NCI-H187 treated with DMSO at 0.1 percent for 48 hours (cell line): ENCODE measurements at places on chromosomes 1 and 21.

GRCh38 chr21:19830446-19830845 lies 1167.8 kb upstream of the NCAM2 start:
- no peak for DNase-seq

- no peak for DNase-seq
Measured at GRCh38 chr1:52904927-52905698, 16.4 kb downstream of the ECHDC2 start.

DNA sequence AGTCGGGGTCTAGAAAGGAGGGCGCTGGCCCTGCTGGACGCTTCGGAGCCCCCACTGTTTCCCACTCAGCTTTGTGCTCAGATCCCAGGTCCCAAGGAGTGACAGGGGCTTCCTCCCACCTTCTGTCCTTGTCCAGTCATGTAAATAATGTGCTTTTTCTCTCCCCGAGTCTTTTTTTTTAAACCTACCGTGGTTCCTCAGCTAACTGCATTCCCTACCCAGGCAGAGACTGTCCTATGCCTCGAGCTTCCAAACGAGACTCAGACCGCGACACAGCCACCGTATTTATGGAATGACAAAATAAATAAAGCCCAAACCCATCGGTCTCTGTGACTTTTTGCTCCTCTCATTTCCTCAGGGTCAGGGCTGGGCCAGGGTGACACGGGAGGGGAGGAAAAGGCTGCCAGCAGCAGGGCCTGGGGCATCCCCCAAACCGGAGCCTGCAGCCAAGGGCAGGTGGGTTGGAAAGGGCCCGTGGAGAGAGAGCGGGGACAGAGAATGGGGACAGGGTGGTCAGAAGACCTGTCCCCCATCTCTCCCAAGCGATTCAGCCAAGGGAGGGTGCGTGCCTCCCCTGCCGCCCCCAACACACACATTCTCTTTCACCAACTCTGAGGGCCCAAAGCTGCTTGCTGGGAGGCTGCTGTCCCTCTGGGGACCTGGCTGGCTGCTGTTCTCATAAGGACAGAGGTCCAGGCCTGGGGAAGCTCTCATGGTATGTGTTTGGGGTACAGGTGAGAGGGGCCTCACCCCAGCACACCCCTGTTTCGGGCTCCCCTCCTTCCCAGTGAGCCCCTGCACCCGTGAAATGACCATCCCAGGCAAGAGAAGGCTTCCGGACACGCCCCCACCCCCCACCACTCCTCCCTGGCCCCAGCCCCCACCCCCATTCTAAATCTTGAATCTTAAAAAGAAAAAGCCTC lies 55.4 kb downstream of the KCNAB2 start:
- DNase-seq = no peak

DNA sequence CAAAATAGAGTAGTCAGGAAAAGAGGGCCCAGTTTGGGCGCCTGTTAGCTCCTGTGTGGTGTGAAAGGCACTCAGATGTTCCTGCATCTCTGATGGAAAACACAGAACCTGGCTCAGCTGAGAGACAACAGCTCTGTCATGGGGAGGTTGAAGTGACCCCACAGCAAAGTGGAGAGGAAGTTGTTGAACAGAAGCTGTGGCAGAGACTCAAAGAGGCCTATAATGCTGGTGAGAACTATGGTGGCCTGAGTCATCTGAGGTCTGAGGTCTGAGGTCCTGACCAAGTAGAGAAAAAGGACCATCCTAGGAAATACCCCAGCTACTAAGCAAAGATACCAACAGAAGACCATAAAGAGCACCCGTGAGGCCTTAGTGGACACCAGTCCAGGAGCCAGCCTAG lies 45.6 kb upstream of the JAK1 start:
- DNase-seq = no peak

GRCh38 chr1:2611621-2612437 lies 21.0 kb downstream of the MMEL1 start:
- DNase-seq = no peak

- no peak for DNase-seq
Measured at GRCh38 chr1:54800899-54801759, at the start of gene TTC22. TSS of gene TTC22 (minus strand) at chr1:54801323. CDS start at chr1:54801163, 160 bp downstream.

- no peak for DNase-seq
Measured at GRCh38 chr21:17673261-17674020, 60.7 kb upstream of the BTG3 start.

DNA sequence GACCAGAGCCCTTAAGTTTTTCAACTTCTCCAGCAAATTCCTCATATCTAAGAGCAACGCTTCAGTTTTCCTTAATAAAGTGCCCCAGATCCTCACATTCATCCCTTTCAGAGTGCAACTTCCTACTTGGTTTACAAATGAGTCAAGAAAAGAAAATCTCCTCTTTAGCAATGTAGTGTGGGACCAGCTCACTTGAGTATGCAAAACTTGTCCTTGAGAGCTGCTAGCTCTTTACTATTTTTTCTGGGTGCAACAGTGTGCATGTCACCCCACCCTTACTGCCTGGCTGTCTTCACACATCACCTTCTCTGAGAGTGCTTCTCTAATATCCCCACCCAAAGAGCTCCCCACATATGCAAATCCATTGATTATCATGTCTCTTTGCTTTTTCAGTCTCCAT lies 203.1 kb upstream of the CAMK1G start:
- no peak for DNase-seq

DNA sequence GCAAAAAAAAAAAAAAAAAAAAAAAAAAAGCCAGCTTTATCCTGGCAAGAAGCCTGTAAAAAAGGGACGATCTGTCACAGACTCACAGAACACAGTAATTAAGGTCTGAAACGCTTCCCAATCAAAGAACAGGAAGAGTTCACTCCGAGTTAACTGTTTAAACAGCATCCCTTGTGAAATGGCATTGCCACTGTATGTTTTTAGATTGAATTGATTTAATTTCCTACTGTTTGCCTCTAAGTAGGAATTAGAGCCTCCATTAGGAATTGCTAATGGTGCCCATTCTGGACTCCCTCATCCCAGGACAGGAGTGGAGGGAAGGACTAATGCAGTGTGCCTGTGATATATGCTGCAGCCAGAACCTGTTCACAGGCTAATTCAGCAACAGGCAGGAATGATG lies 370.8 kb downstream of the RWDD3 start:
- DNase-seq = no peak

GRCh38 chr1:176884911-176885310 lies 279.6 kb downstream of the ASTN1 start:
- no peak for DNase-seq
